ENCODE measurements at places on chromosomes 1 and 21.

GRCh38 chr1:207747627-207748492 is 4.0 kb upstream of the CD46 start:
- no peak for DNase-seq

- DNase-seq: no peak
These were observed 114.9 kb downstream of the SEC16B start for GRCh38 chr1:177854951-177855350.

- no peak for DNase-seq
These were observed 30.6 kb upstream of the LYPD8 start for GRCh38 chr1:248786156-248786555.

DNA sequence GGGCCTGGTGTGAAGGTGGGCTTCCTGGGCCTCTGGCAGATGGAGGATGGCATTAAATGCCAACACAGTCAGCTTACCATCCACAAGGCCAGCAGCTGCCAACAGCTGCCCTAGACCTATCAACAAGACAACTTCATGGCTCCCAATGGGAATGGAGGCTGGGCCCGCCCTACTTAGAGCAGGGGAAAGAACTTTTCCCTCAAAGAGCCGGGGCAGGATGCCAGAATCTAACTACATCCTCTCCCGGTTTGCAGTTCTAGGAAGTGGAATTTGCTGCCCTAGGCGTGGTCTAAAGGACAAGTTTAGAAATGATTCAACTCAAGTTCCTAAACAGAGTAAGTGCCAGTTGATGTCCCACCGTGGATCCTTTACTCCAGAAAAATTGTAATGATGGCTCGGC is 13.1 kb downstream of the ICMT start:
- no peak for DNase-seq

- DNase-seq: no peak
These were observed 5.3 kb upstream of the SFT2D2 start for GRCh38 chr1:168220470-168220871.

- DNase-seq: no peak
These were observed 9.5 kb upstream of the BTG2 start for GRCh38 chr1:203295796-203296195.

GRCh38 chr1:94949681-94950661 is 23.1 kb upstream of the CNN3 start:
- no peak for DNase-seq

GRCh38 chr1:172978595-172978994 is 72.1 kb downstream of the TNFSF18 start:
- no peak for DNase-seq

DNA sequence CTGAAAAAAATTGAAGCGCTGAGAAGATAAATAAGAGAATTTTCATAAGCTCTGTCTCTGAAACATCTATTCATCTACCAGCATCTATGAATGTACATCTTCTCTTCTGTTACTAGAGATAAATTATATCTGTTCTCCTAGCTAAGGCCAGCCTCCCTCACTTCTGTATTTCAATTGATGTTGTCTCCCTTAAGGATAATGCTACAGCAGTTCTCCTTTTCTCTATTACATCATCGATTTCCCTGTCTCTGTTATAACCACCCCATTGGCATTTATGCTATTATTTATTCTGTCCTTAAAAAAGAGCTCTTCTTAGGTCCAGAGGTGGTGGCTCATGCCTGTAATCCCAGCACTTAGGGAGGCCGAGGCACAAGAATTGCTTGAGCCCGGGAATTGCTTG is 42.9 kb upstream of the TMCO2 start:
- no peak for DNase-seq
